ENCODE measurements at places on chromosomes 4 and X.

- DNase-seq = no peak
These were observed 202.5 kb downstream of the PCDH7 start for GRCh38 chr4:30922625-30923024.

DNA sequence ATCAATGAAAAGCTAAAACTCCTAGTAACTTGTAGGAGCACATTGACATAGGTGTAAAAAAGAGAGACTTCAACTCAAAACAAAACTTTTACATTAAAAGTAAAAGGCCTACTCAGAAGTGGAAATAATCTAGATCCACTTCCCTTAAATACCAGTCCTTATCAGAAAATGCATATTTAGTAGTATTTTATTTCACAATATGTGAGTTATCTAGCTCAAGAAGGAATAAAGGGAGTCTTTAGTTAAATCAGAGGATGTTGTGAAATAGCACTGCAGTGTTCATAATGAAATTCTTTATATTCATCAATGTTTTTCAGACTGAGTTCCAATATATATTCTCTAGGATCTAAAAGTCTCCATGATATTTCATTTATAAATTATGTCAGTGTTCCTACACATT is 715.0 kb downstream of the GRID2 start:
- DNase-seq = no peak

DNA sequence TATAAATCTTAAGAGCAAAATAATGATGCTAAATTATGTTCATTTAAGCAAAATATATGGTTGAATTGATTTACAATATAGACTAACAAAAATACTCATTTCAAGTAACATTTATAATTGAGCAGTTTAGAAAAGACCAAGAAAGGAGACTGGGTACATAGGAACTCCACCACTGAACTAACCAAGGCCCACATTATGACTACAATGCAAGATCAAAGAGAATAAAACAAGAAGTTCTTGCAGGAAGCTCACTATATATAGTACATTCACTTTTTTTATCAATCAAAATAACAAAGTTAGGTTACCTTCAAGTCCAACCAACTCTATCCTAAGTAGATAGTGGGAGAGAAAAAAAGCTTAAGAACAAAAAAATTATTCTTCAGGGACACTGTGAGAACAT is 8.0 kb downstream of the CHIC2 start:
- DNase-seq = no peak

- no peak for DNase-seq
These were observed 18.8 kb downstream of the RGS12 start for GRCh38 chr4:3311489-3312171.

DNA sequence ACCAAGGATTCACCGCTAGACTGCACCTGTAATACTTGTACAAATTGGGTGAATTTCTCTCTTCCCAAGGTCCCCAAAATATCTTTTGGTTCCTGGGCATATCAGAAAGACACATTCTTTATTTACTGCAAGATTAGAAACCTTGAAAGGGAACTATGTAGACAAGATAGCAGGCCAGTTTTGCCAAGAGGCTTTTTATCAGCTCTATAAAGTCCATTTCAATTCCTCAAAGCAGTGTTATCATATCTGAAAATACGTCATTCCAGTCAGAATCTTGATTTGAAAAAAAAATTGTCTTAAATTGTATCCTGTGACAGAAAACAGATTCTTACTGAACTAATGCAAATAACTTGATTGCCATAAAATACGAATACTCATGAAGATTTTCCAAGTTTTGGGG is 37.0 kb upstream of the NSG1 start:
- no peak for DNase-seq

GRCh38 chr4:79178760-79179159 is 147.1 kb downstream of the NAA11 start:
- DNase-seq = no peak

- DNase-seq = peak; percentile 62
These were observed at the start of gene NHS for GRCh38 chrX:17374619-17375366. NHS (plus strand) TSS chrX:17375200; CDS start chrX:17375758, 558 bp downstream.

DNA sequence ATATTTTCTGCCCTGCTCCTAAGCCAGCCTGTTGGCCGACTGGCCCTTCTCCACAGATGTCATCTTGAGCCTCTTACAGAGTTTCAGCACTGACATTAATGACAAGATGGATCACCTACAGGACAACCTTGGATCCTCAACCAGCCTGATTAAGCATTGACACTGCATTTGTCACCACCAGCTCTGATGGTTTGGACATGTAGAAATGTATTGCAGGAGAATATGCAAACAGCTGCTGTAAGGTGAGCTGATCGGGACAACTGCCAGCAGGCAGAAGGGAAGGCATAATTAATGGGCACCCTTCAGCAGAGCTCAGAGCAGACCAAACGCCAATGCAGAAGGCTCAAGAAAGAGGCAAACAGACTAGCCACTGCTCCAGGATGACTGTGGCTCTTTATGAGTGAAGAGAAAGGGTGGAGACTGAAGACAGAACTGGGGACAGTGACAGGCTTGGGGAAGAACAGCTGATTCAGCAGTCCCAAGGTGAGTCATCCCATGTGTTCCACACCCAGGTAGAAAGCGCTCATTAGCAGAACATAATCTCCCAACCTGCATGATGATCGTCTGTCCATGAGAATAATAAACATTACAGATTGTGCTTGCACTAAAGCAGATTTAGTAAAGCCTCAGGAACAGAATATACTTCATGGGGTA is 6.7 kb downstream of the CORIN start:
- DNase-seq = no peak

DNA sequence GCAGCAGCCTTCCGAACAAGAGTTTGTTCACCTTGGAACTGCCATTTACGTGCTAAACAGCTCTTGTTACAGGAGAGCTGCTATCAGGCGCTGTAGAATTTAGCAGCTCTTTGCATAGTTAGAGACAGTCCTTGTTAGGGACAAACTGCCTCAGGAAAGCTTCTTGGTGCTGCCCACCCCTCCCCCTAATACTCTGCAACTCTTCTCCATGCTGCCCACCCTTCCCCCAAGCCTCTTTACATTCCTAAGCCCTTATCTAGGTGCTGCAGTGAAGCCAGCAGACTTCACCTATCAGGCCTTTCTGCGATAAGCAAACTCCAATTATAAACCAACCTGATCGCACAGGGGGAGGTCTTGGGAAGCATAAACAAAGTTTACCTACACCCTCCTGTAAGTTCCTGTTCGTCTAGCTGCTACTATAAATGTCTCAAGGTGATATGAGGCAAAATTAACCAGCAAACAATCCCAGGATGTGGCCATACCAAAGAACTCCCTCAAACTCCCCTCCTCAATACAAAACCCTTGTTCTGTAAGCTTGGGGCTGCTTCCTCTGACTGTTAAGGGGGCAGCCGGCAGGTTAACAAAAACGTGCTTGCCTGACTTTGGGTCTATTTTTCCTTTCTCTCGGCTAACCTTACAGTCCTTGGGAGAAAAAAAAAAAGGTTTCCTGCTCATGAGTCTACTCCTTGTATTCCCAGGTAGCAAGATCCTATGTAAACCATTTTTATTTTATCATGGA is 74.0 kb upstream of the GC start:
- no peak for DNase-seq

- DNase-seq = peak; percentile 2
These were observed 14.3 kb upstream of the PNPLA4 start for GRCh38 chrX:7941390-7942042.

DNA sequence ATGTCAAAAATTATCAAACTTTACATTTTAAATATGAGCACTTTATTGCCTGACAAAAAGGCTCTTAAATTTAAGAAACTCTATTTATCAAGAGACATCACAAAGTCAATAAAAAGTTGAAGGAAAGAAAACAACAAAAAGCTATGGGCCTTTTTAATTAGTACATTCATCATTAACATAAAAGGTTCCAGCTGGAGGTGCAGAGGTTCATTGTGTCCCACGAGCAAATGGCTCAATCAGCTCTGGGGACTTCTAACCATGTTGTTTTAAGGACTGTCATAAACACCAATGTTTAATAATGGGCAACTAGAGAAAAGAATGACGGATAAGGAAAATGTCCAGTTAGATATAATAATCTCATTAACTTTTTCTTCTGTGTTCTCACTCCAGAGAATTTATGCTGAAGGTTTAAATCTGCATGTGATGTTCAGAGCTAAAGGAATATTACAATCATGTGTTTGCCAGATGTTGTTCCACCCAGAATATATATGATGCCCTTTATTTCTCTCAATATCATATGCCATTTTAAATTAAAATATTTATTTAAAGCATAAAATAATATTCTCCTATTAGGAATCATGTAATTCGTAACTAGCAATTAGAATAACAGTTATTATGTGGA is 840.3 kb upstream of the ADGRL3 start:
- DNase-seq = no peak

DNA sequence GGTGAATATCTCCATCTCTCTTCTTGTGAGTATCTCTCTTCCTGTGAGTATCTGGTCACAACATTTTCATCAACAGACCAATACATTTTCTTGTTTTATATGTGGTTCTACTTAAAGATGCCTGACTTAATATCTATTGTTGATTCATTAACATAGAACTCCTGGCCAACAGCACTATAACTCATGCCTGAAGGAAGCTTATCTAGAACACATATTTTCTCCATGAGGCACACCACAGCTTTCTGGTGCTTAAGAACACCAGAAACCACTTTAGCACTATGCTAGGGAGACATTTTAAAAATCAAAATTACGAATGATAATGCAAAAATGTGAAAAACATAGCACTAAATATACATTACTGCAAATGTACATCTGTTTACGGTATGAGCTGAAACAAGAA is 190.4 kb downstream of the GABRB1 start:
- peak; percentile 54 for DNase-seq

Measured in A172 (cell line).